ENCODE measurements at places on chromosomes 5 and 9.

DNA sequence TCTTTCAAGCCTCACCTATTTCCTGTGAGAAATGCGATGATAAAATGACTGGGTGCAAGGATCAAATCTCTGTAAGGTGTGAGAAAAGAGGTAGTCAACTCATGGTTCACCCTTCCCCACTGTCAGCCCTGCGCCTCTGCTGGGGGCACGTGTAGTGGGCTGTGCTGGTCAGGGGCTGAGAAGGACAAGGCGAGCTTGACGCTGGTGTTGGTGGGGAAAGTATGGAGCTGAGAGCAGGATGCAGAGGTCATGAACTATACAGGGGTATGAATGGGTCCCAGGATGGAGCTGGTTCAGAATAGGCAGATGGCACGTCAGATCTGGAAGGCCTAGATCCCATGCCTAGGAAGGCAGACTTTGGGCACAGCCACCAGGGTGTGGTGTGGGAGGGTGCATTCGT lies 20.6 kb downstream of the PITX1 start:
- no peak for DNase-seq

DNA sequence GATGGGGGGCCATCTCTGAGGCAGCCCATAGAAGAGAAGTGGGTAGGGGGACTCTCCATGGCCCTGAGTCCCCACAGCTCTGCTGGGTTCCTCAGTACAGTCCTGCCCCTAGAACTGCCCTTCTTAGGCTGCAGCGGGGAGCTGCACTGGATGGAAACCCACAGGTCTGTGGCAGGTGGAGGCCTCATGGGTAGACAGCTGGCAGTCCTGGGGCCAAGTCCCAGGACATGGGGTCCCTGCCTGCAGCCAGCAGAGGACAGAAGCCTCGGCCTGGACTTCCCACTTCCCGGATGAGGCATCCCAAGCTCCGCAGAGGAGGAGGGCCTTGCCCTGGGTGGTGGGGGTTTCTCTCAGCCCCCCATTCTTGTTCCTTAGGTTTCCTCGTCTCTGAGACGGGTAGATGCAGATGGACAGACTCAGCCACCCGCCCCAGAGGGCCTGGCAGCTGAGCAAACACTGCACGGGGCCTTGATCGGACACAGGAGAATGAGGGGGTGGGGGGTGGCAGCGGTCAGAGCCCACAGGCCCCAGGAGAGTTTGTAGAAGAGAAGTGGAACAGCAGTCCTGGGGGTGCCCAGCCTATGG lies 153.8 kb downstream of the C9orf50 start:
- no peak for DNase-seq

DNA sequence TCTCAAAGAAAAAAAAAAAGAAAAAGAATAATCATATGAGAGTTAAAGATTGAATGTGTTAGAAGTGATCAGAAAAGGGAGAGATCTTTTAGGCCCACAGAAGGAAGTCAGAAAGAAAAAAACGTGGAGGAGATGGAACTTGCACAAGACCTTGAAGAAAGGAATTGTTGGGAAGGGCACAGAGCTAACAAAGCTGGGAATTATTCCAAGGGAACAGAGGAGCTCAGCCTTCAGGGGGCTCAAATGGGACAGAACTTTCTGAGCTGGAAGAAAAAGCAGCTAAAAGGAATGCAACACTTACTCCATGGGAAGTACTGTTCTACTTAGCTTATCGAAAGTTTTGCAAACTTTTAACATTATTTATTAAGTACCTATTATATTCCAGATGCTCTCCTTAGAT lies 153.4 kb upstream of the ADRA1B start:
- DNase-seq: no peak

- no peak for DNase-seq
Measured at GRCh38 chr9:33309903-33310302, 19.6 kb downstream of the NFX1 start.

DNA sequence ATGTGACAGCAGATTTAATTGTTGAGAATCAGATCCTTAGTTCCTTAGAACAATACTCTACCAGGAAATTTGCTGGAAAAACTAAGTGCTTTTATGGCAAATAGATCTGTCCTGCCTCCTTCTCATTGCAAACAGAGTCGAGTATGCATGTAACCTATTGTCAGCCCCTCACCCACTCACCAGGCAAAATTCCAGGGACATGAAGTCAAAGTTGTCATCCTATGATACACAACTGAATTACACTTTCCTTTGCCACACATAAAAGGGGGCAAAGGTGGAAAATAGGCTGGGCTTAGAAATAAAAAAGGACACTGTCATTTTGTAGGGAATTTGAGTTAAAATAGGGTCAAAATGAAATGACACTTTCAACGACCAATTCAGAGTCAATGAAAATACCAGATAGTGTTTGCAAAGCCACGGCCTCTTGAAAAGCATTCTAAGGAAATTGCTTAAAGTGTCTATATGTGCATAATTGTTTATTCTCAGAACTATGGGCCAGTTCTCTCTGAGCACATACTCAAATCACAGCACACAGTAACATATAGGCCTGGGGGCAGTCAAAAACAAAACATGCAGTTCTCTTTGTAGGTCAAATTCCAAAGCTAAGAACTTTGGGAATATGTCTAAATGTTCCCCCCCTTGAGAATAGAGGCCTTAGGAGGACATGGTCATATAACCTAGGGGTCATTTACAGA lies 452.8 kb downstream of the NFIB start:
- no peak for DNase-seq

- no peak for DNase-seq
Measured at GRCh38 chr5:60576425-60576824, 123.5 kb downstream of the DEPDC1B start.

- no peak for DNase-seq
Measured at GRCh38 chr5:39459071-39459470, 34.3 kb upstream of the DAB2 start.

GRCh38 chr5:116980581-116980980 lies 406.0 kb upstream of the SEMA6A start:
- no peak for DNase-seq

GRCh38 chr5:151115272-151115905 lies 34.6 kb upstream of the TNIP1 start:
- DNase-seq: peak; percentile 48

GRCh38 chr9:109765830-109766229 lies 14.2 kb upstream of the PALM2AKAP2 start:
- no peak for DNase-seq

DNA sequence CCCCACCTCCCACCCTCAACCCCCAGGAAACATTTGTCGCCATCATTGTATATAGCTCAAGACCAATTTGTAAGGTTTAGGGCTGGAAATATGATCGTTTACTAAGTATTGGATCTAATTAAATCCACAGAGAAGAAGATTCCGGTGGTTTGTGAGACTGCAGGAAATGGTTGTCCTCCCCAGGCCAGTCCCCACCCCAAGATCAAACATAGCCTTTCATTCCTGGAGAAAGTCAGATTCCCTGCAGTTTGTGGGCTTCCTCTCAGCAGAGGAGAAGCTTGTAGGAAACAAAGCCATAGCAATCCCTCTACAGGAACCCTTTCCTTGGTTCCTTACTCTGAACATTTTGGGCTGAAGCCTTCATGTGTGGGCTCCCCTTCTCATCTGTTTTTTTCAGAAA lies 79.2 kb upstream of the TBCA start:
- no peak for DNase-seq

- no peak for DNase-seq
Measured at GRCh38 chr5:123209502-123210027, 120.5 kb downstream of the PRDM6 start.

DNA sequence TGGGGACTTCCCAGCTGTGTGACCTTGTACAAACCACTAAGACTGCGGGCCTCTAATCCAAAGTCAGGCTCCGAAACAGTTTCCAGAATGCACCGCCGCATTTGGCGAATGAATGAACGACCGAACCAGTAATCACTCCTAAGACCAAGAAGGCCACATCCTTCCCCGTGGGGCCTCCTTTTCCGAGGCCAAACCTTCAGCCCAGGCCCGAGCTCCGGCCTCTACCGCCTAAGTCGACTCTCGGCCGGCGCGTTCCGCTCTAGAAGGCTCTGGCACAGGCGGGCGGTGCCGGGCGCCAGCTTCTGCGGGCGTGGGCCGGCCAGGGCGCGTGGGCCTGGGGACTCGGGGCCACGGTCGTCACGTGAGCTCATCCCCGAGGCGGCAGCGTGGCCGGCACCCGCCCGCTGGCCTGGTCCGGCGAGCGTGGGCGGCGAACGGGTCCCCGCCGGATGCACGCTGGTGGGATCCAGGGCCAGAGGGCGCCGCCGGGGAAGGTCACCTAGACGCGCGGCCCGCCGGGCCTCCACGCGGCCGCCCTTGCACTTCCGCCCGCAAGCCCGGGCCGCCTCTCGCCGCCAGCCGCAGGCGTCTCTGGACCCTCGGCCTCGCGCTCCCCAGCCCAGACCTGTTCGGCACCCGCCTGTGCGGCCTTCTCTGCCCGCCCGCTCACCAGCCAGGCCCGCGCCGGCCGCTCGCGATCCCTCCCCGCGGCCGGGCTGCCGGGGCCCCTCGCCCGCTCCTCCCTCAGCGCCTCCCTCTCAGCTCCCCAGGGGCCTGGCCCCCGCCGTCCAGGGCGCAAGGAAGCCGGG lies 754 bp downstream of the VDAC1 start:
- peak; percentile 95 for DNase-seq

DNA sequence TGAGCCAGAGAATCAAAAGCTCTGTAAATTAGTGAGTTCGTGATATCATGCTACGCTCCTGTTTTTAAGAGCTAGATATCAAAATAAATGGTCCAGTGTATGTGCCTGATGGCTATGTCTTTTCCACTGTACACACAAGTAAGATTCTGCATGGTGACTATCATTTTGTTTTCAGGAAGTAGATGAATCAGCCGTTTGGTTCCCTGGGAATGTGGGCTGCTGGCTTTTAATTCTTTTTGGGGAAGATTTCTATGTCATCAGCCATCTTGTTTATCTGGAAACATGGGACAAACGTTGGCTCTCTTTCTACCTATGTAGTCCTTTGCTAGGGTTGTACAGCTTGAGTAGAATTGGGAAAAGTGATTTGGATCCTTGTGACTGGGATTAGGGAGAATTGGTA lies 126.7 kb downstream of the GRIA1 start:
- no peak for DNase-seq

DNA sequence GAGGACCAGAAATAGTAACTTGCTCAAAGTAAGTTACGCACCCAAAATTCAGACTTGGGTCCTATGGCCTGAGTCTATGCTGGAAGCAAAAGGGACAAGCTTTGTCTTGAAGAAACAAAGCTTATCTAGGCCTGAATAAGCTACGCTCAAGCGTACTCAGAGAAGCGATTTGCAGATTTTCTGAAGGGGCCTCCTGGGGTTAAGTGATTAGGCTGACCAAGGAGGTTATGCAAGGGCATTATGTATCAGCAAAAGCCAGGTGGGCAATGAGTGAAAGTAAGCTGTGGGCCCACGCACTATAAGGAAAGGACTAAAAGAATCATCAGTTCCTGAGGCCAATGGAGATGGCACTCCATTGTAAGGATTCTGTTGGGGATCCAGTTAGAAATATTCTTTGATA lies 122.1 kb downstream of the SNX18 start:
- no peak for DNase-seq

GRCh38 chr9:86707932-86708510 lies 239.3 kb downstream of the GAS1 start:
- no peak for DNase-seq

Data from right kidney (tissue), 9 donors.